Fibroblast of lung (primary cell): ENCODE measurements at places on chromosomes 5 and 9.

- no peak for DNase-seq
Observed at GRCh38 chr9:97630591-97630990, 2.6 kb downstream of the TSTD2 start.

GRCh38 chr5:79032031-79032695, 37.3 kb downstream of the DMGDH start:
- DNase-seq: peak; percentile 35

GRCh38 chr9:134329886-134330285, 3.6 kb downstream of the RXRA start:
- no peak for DNase-seq

- no peak for DNase-seq
Observed at GRCh38 chr9:73537561-73537960, 385.9 kb downstream of the ANXA1 start.
